Pons (tissue), 1 donor: ENCODE measurements at places on chromosomes 1 and 21.

GRCh38 chr1:41687007-41687406 is 202.5 kb upstream of the EDN2 start:
- DNase-seq, result no peak

- no peak for DNase-seq
These were observed 51.2 kb upstream of the COA6 start for GRCh38 chr1:234322097-234322496.

- no peak for DNase-seq
These were observed 6.3 kb upstream of the PRDM15 start for GRCh38 chr21:41885341-41886024.

DNA sequence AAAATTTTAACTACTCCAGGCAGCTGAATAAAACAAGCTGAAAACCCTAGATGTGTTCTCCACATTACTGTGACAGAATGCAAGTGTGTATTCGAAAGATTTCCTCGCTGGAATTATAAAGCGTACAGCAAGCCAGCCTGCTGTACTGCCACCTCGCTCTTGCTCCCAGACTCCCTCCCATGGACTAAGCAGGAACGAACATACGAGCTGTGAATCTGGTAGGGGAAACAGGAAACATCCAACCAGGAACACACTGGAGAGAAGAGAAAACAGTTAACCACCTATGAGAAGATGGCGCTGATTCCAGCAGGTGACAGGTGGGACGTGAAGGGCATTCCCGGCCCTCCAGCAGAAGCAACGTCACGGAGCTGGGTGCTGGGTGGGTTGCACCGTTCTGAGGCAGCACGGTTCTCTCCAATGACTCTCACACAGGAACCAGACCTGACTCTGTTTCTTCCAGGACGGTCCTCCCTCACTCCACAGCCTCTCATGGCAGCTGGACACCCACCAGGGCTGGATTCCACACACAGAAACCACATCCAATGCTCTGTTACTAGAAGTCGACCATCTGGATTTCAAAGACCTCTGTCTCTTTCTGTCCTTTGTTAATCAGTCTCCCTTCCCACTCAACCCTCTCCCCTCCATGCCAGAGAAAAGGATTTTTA is 219.2 kb downstream of the RERE start:
- DNase-seq, result peak; percentile 77

DNA sequence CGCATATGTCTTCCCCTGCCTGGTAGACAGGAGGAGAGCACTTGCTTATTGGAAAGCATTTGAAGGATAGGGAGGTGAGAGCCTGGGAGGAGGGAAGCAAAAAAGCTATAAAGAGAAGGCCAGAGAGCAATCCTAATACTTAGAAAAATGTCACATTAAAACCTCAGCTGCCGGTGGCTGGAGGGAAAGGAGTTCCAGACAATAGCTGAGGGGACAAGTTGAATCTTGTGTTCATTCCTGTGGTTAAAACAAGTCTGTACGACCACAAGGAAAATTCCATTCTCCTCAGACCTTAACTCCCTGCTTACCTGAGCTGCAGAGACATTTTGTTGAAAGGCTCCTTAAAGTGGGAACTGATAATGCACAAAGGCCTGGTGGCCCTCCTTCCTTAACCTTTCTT is 218.8 kb upstream of the CAMK1G start:
- no peak for DNase-seq

GRCh38 chr1:212496682-212497081 is 64.0 kb downstream of the NENF start:
- DNase-seq, result no peak

DNA sequence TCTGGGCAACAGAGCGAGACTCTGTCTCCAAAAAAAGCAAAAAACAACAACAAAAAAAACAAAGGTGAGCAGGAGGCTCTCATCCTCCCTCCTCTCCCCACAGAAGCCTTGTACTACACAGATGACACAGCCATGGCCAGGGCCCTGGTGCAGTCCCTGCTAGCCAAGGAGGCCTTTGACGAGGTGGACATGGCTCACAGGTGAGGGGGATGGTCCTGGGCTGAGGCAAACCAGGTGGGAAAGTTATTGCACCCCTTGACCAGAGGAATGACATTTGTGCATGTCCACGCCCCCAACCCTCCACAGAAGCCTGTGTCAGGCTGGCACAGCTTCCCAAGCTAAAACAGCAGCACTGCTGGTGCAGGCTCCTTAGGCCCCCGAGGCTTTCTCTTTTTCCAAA is 2.4 kb downstream of the ADPRS start:
- no peak for DNase-seq

- no peak for DNase-seq
These were observed 32.4 kb upstream of the BSDC1 start for GRCh38 chr1:32426489-32427255.
